ENCODE measurements at places on chromosomes 12 and 14.
A peak's percentile ranks its signal among the peaks of the same experiment; 100 is the strongest.

GRCh38 chr12:49046129-49046895, 14.3 kb downstream of the KMT2D start:
- no peak for DNase-seq

GRCh38 chr14:54642801-54643695, 76.1 kb downstream of the SAMD4A start:
- no peak for DNase-seq

DNA sequence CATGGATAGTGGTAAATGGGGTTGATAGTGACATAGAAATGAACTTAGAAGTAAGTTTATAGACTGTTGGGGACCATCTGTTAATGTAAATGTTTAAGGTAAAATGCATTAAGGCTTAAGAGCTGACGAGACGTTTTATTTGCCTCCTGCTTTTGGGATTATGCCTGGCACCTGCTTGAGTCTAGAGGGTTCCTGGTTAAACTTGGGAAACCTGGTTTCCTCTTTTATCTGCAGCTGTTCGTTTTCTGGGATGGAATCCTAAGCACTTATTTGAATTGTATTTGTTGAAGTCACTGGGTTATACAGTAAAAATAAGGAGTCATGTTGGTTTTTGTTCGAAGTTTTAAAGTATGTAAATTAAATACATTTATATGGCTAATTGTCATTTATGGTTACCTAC, 914.7 kb downstream of the NRXN3 start:
- no peak for DNase-seq

- DNase-seq, result no peak
Observed at GRCh38 chr12:48985475-48985897, 7.4 kb downstream of the WNT1 start.

DNA sequence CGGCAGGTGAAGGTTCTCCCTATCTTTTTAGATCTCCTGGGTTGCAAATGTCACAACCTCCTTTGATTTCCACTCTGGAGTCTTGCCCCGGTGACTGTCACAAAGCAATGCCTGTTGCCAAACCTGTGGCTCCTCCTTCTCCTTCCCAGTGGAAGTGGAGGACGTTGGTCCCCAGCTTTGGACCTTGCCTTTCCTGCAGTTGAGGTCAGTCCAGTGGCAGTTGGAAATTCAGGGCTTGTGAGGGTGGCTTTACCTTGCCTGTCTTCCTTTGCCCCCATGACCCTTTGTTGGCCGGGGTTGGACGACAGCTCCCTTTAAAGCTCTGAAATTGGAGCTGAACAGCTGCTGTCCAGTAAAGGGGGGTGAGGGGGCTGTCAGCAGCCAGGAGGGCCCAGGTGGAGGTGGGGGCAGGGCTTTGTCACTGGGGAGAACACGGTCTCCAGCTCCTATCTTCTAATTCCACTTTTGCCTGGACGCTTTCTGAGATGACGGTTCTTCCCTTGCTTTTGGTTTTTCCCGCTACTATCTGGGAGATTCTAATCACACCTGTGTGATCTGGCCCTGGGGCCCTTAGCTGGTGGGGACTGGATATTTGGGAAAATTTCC, 4.1 kb downstream of the TEAD4 start:
- no peak for DNase-seq

- no peak for DNase-seq
Observed at GRCh38 chr12:39505023-39505422, 62.1 kb upstream of the KIF21A start.

GRCh38 chr14:53011053-53011462, 60.2 kb upstream of the FERMT2 start:
- no peak for DNase-seq

- no peak for DNase-seq
Observed at GRCh38 chr12:99707883-99708282, 60.3 kb downstream of the GARIN6 start.

DNA sequence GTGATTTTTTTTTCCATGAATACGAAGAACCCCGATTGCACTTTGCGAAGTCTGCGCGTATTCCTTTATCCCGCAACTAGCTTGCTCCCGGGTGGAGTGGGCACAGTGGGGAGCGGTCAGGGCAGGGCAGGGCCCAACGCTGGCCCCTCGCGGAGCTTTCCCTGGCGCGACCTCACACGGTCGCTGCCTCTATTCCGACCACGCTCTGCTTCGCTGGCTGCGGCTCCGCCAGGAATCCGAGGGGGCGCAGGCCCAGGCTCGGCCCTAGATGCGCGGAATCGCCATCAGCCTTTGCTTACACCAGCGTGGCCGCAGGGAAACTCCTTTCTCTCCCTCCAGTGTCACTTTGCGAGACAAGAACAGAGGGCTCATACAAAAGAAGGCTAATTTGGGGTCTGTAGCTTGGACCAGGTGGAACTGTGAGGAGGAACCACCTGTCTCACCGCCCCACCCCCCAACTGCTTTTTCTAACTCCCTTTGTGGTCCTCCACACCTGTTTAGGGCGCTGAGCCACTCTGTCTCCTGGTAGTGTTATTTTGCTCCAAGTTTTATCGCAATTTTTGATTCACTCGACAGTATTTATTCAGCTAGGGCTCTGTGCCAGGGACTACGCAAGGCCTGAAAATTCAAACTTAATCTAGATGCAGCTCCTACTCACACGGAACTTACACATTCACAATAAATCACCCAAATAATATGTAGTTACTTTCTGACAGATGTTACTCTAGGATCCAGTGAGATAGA, 3.1 kb upstream of the NKX2-1 start:
- DNase-seq, result no peak

GRCh38 chr14:100828031-100828769, 2.3 kb downstream of the MEG3 start:
- DNase-seq, result no peak

- no peak for DNase-seq
Observed at GRCh38 chr14:79732911-79733655, 478.2 kb downstream of the DIO2 start.

GRCh38 chr12:51409846-51410245, 14.8 kb upstream of the SLC4A8 start:
- no peak for DNase-seq

DNA sequence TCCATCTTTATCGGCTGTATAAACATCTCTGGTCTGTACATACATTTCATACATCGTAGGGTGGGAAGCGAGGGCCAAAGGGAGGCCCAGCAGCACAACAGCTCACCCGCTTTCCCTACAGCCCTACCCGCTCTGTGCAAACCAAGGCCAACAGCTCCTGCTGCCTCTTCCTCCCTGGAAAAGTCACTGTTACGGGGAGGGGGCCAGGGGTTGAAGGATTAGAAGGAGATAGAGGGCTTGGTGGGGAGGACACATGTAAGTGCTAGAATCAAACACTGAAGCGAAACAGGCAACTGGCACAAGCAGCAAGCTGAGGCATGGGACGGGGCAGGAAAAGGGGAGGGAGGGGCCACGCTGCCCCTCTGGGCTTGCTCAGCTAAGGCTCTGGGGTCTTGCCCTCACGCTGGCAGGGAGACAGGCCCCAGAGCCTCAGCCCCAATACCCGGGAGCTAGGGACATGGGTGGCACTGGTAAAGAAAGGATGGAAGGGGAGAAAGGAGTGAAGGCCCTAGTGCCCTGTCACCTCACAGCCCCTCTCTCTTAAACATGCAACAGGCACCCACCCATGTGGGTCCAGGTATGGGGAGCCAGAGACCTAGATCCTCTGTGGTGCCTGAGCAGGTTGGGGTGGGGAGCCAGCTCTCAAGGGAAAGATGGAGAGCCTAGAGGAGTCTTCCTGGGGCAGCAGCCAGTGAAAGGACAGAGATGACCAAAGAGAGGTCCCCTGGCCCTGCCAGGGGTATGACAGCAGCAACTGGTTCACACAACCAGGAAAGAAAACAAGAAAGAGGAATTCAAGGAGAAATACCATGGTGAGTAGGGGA, 14.4 kb downstream of the SPRYD3 start:
- DNase-seq, result no peak

DNA sequence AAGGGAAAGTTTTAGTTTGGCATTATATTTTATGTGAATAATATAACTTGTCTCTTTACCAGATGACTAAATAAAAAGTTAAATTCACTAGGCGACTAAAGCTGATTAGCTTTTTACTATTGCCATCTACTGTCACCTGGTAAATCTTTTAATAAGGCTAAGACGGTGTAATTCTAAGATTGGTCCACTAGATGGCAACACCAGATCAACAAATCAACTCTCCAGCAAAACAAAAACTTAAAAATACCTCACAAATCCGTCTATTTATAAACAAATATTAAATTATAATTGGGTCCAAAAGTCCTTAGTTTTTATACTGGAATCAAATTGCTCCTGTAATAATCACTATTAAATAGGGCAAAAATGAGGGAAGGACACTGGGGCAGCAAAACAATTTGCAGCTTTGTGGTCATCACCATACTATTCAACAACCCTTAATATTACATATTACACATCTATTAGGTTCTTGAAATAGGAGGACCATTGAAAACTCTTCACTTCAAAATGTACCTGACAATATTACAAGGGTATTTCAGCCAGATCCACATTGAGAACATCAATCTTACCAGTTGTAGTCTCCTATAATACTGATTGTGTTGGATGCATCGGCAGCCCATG, 47.9 kb downstream of the GALC start:
- peak; percentile 15 for DNase-seq

GRCh38 chr14:77556946-77557345, 58.3 kb upstream of the ISM2 start:
- no peak for DNase-seq
